Spleen (tissue), 13 donors: ENCODE measurements at places on chromosomes 6 and 20. TPM values are rescaled to one million over a fixed set of nuclear protein-coding genes. Genes with fewer than 3 reads are reported as not detected.

Gene TRIM38
- total RNA-seq = 30.5 TPM

- DNase-seq = no peak
- no peak overlapping the region for H3K4me3 ChIP-seq
- no peak overlapping the region for H3K27ac ChIP-seq
- no peaks in the 10 kb centered on the region for H3K27me3 ChIP-seq
- H3K36me3 ChIP-seq = no peaks in the 10 kb centered on the region
- H3K4me1 ChIP-seq = no peaks in the 10 kb centered on the region
Observed at GRCh38 chr6:55299286-55299985, 27.8 kb upstream of the GFRAL start.

Gene ADGRB3
- 3.0 TPM for total RNA-seq

GRCh38 chr6:53065266-53066076, at the start of gene FBXO9:
FBXO9 (plus strand) TSS chr6:53065404; CDS start chr6:53065790, 386 bp downstream.
- H3K4me3 ChIP-seq = peak within 1 kb of the TSS; percentile 86
- no peaks in the 10 kb centered on the region for H3K36me3 ChIP-seq
- no peaks in the 10 kb centered on the region for H3K27me3 ChIP-seq

GRCh38 chr6:7992002-7992815, 72.0 kb downstream of the BLOC1S5 start:
- H3K4me3 ChIP-seq = no peak overlapping the region
- H3K4me1 ChIP-seq = no peaks in the 10 kb centered on the region
- no peaks in the 10 kb centered on the region for H3K27me3 ChIP-seq
- H3K36me3 ChIP-seq = no peaks in the 10 kb centered on the region
- no peak for DNase-seq
